ENCODE measurements at places on chromosomes 5 and 9.

- DNase-seq: no peak
Measured at GRCh38 chr5:151083081-151083676, 2.3 kb upstream of the TNIP1 start.

DNA sequence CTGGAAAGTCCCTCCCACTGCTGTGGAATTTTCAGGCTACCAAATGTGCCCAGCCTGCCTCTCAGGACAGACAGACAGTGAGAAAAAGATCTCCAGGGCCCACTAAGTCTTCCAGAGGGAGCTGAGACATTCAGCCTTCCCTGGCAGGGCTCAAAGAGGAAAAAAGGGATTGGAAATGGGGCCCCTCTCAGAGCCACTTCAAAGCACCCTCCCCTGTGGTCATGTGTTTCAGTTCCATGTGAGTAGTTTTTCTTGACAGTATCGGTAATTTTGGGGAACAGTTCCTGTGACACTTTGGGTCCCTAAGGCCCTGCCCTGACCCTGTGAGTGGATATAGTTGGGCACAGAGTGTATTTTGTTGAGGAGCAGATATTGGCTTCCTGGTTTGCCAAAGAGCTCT, 25.0 kb downstream of the LARP1 start:
- DNase-seq: no peak

DNA sequence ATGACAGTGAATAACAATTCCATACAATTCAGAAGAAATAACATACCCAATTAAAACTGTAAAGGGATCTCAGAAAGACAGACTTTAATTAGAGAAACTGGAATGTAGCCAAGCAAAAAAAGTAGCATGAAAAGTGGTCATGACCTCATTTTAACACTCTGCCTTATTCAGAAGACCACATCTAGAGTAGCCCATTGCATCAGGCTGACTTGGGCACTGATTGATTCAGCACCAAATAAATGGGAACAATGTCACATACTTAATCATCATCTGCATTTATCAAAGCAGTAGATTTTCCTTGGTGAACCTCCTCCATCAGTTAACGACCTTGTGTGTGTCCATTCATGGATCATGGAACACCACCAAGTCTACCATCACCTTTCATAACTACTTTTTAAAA, 992.1 kb downstream of the NR2F1-AS1 start:
- DNase-seq: no peak

GRCh38 chr5:69492923-69493395, 369 bp downstream of the OCLN start:
- DNase-seq: no peak

DNA sequence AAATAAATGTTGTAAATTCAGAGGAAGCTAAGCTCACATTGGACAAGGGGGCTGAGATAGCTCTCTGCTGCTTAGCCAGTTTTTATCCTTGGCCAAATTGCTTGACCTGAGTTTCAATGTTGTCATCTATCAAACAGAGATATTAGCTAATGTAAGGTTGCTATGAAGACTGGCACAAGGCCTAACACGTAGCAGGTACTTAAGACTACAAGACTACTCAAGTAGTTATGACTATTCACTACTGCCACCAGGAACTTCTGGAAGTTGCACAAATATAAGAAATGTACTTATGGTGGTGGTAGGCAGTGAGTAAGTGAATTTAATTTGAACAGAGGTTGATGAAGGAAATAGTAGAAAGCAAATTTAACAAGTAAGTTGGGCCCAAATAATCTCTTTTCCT, 17.4 kb upstream of the FYB1 start:
- no peak for DNase-seq

DNA sequence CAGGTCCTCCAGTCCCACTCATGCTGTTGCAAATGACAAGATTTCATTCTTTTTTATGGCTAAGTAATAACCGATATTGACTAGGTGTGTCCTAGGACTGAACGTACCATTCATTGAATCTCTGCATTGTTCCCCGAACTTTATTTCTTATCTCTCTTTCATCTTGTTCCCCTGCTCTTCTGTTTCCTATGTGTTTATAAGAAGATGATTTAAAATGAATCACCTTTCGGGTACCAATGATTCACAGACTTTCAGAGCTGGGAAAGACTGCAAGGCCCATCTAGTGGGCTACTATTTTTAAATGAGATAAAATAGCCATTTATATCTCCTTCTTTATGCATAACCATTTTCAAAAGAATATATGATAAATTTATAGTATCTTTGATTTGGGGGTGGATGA, 133.0 kb downstream of the CDH18 start:
- no peak for DNase-seq

DNA sequence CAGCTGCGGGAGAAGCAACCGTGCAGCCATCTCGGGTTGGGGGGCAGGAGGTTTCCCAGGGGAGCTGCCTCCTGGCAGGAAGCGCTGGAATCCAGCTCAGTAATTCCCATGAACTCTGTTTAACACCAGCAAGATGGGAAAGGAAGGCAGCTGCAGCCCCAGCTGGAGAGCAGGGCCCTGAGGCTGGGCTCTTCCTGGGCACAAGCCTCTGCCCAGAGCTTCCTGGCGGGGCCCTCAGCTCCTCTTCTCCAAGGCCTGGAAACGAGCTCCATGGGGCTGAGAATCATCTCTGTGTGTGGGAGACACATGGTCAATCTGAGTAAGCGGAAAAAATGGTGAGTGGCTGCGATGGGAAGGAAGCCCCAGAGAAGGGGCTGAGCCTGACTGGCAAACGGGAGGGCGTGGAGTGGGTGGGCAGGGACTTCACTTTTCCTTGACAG, 6.3 kb downstream of the MRPL36 start:
- DNase-seq: peak; percentile 21

- no peak for DNase-seq
Measured at GRCh38 chr5:149940941-149941644, 3.5 kb downstream of the PDE6A start.

DNA sequence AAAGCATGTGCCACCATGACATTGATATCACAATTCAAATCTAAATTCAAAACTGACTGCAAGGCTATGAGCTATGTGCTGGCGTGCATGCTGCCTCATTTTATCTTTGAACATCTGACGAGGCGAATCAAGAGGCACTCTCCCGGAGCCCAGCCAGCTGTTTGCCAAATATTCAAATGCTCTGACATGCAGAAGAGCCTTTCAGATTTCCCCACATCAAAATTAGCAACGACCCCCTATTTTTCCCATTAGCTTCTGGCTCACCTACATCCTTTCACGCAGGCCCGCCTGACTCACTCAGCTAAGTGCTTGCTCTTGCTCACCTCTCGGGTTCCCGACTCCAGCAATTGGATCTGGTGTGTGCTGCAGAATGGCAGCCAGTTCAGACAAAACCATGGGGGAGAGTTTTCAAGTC, 159.0 kb downstream of the NR2F1-AS1 start:
- no peak for DNase-seq

GRCh38 chr5:31119938-31120641, 73.4 kb upstream of the CDH6 start:
- DNase-seq: no peak

GRCh38 chr5:90251447-90251846, 158.1 kb downstream of the CETN3 start:
- DNase-seq: no peak

- DNase-seq: no peak
Measured at GRCh38 chr5:155021842-155022241, 8.3 kb downstream of the KIF4B start.

GRCh38 chr5:172361566-172362238, 78.1 kb upstream of the UBTD2 start:
- DNase-seq: peak; percentile 98

DNA sequence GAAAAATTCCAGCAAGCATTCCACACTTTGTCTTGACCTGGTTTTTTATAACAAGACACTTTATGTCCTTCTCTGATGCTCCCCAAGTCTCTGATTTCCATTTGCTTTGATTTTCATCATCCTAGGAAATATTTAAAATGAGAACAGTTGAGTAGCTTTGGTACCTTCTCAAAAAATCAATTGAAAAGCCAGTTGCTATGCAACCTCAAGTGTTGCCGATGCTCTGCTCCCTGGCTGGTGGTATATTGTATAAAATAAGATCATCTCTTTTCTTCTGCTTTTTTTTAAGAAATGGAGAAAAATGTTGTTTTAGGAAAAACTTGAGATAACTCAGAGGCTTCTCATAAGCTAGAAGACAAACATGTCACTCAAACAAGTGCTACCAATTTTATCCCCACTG, 109.7 kb downstream of the ZNF354C start:
- no peak for DNase-seq

GRCh38 chr5:158951436-158952247, 148.1 kb downstream of the EBF1 start:
- DNase-seq: no peak

- peak; percentile 53 for DNase-seq
Measured at GRCh38 chr5:145203193-145203592, 631.9 kb downstream of the PRELID2 start.
